ENCODE measurements at places on chromosomes 11 and 22. TPM values are rescaled to one million over a fixed set of nuclear protein-coding genes. Genes with fewer than 3 reads are reported as not detected.
A peak's percentile ranks its signal among the peaks of the same experiment; 100 is the strongest.

GRCh38 chr11:70064726-70065317, 13.3 kb upstream of the ANO1 start:
- H3K27ac ChIP-seq, result no peak overlapping the region
- H3K36me3 ChIP-seq, result no peaks in the 10 kb centered on the region
- DNase-seq, result peak; percentile 67
- H3K4me1 ChIP-seq, result peaks cover 22% of the 10 kb centered on the region
- no peaks in the 10 kb centered on the region for H3K27me3 ChIP-seq

DNA sequence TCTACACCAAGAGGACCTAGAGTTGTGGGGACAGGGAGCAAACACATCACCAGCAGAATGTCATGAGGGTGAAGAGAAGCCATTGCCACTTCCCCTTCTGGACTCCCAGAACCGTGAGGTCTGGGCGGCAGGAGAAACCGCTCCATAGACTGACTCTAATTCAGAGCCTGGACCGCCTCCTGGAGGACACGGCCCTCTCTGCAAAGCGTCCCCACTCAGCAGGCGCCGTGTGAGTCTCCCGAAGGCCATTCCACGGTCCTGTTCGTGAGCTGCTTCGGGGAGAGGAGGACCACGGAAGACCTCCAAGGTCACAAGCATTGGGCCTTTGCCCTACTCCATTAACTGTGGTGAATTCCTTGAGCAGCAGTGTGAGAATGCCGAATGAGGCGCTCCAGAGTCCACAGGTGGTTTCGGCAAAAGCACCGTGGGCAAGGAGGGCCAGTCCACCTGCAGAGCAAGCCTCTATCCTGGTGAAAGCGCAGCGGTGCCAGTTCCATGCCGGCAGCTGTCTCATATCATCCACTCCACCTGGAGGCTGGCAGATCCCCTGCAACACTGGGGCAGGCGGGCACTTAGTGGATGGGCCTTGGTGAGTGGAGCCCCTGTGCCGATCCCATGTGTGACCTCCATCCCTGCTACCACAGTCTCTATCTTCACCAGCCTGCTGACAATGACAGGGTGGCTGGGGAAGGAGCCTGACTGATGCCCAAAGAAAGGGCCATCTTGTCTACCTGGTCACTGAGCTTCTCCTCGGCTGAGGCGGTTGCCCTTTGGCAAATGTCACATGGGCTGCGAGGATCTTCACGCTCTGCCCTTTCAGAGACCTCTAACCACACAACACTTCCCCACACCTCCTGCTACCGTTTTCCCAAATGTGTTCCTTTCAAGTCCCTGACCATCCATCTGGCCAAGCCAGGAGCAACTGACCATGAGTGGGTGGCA, 7.5 kb downstream of the C11orf21 start:
- no peak overlapping the region for H3K27ac ChIP-seq
- no peaks in the 10 kb centered on the region for H3K27me3 ChIP-seq
- no peaks in the 10 kb centered on the region for H3K36me3 ChIP-seq
- H3K4me3 ChIP-seq, result no peak overlapping the region
- peak; percentile 93 for DNase-seq

- peaks cover 29% of the 10 kb centered on the region for H3K4me1 ChIP-seq
- peak overlapping the region; percentile 25 for H3K4me3 ChIP-seq
- DNase-seq, result no peak
- H3K27ac ChIP-seq, result no peak overlapping the region
- no peaks in the 10 kb centered on the region for H3K36me3 ChIP-seq
Observed at GRCh38 chr11:14973621-14974514, 1.7 kb upstream of the CALCA start.

- DNase-seq, result no peak
- H3K36me3 ChIP-seq, result no peaks in the 10 kb centered on the region
- no peak overlapping the region for H3K27ac ChIP-seq
- no peaks in the 10 kb centered on the region for H3K27me3 ChIP-seq
Observed at GRCh38 chr11:26017322-26017860, 314.5 kb upstream of the ANO3 start.

DNA sequence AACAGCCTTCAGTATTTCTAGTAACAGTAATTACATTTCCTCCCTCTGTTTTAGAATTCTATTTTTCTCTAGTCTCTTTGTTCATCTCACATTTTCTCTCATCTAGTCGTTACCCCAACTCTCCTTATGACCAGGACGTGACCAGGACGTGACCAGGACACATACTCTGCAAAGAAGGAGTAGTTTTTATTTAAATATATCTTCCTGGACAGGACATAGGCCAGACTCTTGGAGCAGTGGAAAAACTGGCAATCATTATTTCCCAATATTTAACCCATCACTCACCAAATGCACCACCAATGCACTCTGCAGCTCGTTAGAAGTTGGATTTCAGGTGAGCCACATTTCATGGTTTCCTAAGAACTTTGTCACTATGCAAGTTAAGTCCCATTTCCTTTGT, 40.3 kb upstream of the POGLUT3 start:
- DNase-seq, result peak; percentile 25
- H3K36me3 ChIP-seq, result no peaks in the 10 kb centered on the region
- no peaks in the 10 kb centered on the region for H3K4me1 ChIP-seq
- H3K27me3 ChIP-seq, result no peaks in the 10 kb centered on the region
- H3K4me3 ChIP-seq, result no peak overlapping the region

DNA sequence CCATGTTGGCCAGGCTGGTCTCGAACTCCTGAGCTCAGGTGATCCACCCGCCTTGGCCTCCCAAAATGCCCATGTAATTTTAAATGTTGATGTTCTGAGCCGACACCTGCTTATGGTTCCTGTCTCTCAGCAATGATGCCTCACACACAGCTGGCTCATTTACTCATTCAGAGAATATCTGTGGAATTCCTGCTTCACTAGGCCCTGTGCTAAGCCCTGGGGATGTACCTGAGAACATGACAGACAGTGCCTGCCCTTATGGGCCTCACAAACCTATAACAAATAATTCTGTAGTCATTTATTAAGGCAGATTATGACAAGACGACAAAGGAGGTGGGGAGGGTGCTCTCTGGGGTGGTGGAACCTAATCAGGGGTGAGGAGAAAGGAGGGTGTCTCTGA, 93.7 kb downstream of the PRR5L start:
- no peak for DNase-seq
- no peak overlapping the region for H3K27ac ChIP-seq
- peaks cover 28% of the 10 kb centered on the region for H3K4me1 ChIP-seq
- no peaks in the 10 kb centered on the region for H3K27me3 ChIP-seq

DNA sequence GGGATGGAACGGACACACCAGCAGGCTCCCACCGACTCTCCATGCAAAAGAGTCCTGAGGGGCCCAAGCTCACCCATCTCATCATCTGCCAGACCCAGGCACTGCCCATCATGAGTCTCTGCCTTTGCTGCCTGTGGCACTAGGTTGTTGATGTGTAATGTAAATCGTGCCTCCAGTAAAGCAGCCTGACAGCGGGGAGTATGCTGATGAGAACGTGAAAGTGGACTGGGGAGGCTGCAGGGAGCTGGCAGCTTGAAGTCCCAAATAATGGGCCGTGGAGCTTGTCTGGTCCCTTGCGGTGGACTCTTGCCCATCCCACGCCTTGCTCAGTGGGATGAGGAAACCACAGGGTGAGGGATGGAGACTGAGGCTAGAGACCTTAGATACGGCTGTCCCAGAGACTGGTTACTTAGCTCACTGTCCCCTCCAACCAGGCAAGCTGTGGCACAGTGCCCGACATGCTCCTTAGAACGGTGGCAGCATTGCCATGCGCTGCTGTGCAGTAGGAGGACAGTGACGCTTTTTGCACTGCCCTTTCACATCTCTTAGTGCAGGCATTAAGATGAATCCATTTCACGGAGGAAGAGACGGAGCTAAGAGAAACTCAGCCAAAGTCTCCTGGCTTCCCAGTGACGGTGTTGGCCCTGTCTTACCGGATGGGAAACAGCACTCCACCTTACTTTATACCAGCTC, 39.6 kb upstream of the PLET1 start:
- no peak overlapping the region for H3K4me3 ChIP-seq
- no peaks in the 10 kb centered on the region for H3K27me3 ChIP-seq
- H3K4me1 ChIP-seq, result peaks cover 18% of the 10 kb centered on the region
- no peaks in the 10 kb centered on the region for H3K36me3 ChIP-seq
- no peak overlapping the region for H3K27ac ChIP-seq
- DNase-seq, result no peak

DNA sequence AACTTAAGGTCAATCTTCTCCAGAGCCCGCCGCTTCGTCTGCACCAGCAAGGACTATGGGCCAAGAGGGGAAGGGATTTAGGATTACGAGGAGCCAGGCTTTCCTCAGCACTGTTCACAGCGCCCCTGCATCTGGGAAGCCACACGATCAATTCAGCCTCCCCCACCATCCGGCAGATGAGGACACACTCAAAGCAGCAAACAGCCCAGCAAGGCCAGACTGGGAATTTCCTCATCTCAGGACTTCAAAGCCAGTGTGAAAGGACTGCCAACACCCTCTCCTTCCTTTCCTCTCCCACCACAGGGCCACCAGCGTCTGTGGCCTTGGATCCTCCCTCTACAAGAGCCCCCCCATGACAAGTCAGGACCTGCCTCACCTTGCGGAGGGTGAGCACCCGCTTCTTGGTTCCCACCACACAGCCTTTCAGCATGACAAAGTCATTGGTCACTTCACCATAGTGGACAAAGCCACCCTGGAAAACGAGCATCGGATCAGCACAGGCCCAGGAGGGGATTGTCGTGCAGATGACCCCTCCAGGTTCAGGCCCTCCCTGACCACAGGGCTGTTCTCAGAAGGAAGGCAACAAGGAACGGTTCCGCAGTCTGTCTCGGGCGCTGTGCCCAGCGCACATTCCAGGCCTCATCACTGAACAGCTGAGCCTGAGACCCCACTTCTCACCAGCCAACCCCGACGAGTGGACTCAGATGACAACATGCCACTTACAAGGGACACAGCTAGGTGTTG, 6.0 kb downstream of the RPL3 start:
- DNase-seq, result no peak
- H3K36me3 ChIP-seq, result peaks cover 67% of the 10 kb centered on the region
- no peak overlapping the region for H3K27ac ChIP-seq
- H3K27me3 ChIP-seq, result no peaks in the 10 kb centered on the region
- no peak overlapping the region for H3K4me3 ChIP-seq

GRCh38 chr22:45783021-45783420, 111.4 kb downstream of the ATXN10 start:
- no peaks in the 10 kb centered on the region for H3K36me3 ChIP-seq
- H3K27ac ChIP-seq, result no peak overlapping the region
- H3K27me3 ChIP-seq, result no peaks in the 10 kb centered on the region
- H3K4me3 ChIP-seq, result no peak overlapping the region

DNA sequence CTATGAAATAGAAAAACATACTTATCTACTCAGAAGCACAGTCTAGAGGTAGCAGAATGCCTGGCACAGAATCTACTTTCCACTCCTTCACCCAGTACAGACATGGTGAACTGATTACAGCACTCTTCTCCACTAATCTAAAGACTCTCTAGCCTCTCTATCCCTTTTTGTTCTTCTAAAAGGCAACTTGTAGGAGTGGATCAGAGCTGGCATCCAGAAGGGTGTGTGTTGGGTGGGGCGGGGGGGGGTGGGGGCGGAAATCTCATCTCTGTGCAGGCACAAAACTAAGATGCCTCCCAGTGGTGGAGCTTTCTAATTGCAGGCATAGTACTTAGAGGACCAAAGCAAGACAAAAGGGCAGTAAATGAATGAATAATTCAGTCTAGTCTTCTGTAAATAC, 11.5 kb upstream of the EMID1 start:
- no peak overlapping the region for H3K4me3 ChIP-seq
- H3K4me1 ChIP-seq, result no peaks in the 10 kb centered on the region
- DNase-seq, result no peak
- no peaks in the 10 kb centered on the region for H3K36me3 ChIP-seq
- no peak overlapping the region for H3K27ac ChIP-seq

- no peak overlapping the region for H3K4me3 ChIP-seq
- H3K27me3 ChIP-seq, result no peaks in the 10 kb centered on the region
Observed at GRCh38 chr11:88575916-88576315, 238.4 kb upstream of the CTSC start.

GRCh38 chr11:13429288-13429687, 33.7 kb downstream of the BTBD10 start:
- H3K36me3 ChIP-seq, result no peaks in the 10 kb centered on the region
- no peak for DNase-seq
- no peak overlapping the region for H3K4me3 ChIP-seq
- H3K27ac ChIP-seq, result no peak overlapping the region
- no peaks in the 10 kb centered on the region for H3K27me3 ChIP-seq
- no peaks in the 10 kb centered on the region for H3K4me1 ChIP-seq

GRCh38 chr11:123384116-123384515, 46.0 kb upstream of the GRAMD1B start:
- no peaks in the 10 kb centered on the region for H3K27me3 ChIP-seq
- no peaks in the 10 kb centered on the region for H3K36me3 ChIP-seq
- H3K27ac ChIP-seq, result no peak overlapping the region
- no peaks in the 10 kb centered on the region for H3K4me1 ChIP-seq
- no peak overlapping the region for H3K4me3 ChIP-seq

- DNase-seq, result no peak
- no peaks in the 10 kb centered on the region for H3K36me3 ChIP-seq
- H3K4me1 ChIP-seq, result no peaks in the 10 kb centered on the region
- H3K4me3 ChIP-seq, result no peak overlapping the region
- no peak overlapping the region for H3K27ac ChIP-seq
Observed at GRCh38 chr11:61195719-61196118, 7.6 kb upstream of the PGA3 start.

The POTEH gene
- not detected for total RNA-seq

The KRTAP5-1 gene
- total RNA-seq, result not detected

The FREY1 gene
- not detected for total RNA-seq

The SLC22A6 gene
- total RNA-seq, result not detected

The OR52R1 gene
- total RNA-seq, result not detected

The MMP8 gene
- total RNA-seq, result not detected

The CHRNA10 gene
- not detected for total RNA-seq

The ANO5 gene
- 1.2 TPM for total RNA-seq

The SLC25A1 gene
- 44.2 TPM for total RNA-seq

The SOX10 gene
- 3.2 TPM for total RNA-seq

The NAALAD2 gene
- 0.98 TPM for total RNA-seq

The CENATAC gene
- 49.8 TPM for total RNA-seq

The RAB39A gene
- 1.7 TPM for total RNA-seq
